ENCODE measurements at places on chromosomes 1 and 21. TPM values are rescaled to one million over a fixed set of nuclear protein-coding genes. Genes with fewer than 3 reads are reported as not detected.

GRCh38 chr1:153944005-153944826 lies 2.3 kb downstream of the DENND4B start:
- no peaks in the 10 kb centered on the region for H3K27me3 ChIP-seq
- no peaks in the 10 kb centered on the region for H3K4me1 ChIP-seq
- no peak for DNase-seq
- H3K4me3 ChIP-seq, result peak overlapping the region; percentile 92

GRCh38 chr1:88891951-88892340 lies 579 bp upstream of the GTF2B start:
- H3K4me3 ChIP-seq, result peak overlapping the region; percentile 90
- peaks cover 8% of the 10 kb centered on the region for H3K36me3 ChIP-seq
- H3K27me3 ChIP-seq, result no peaks in the 10 kb centered on the region
- no peak overlapping the region for H3K27ac ChIP-seq
- DNase-seq, result no peak
- no peaks in the 10 kb centered on the region for H3K4me1 ChIP-seq

CXADR gene
- 60.5 TPM for total RNA-seq

DNA sequence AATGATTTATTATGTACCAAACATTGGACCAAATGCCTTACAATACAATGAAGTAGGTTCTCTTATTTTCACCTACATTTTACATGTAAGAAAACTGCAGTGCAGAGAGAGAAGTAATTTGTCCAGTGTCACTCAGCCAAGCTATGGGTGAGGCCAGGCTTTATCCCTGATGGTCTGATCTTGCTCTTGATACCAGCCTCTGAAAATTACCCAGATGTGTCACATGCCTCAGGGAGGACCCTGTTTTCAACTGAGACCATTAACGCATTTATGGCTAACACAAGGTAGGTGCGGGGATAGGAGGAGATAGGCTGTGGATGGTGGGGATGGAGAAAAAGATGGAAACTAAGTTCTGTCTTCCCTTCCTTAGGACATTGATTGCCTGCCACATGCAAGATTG lies 56.9 kb downstream of the NGF start:
- H3K4me1 ChIP-seq, result peaks cover 4% of the 10 kb centered on the region
- no peaks in the 10 kb centered on the region for H3K36me3 ChIP-seq
- H3K27ac ChIP-seq, result no peak overlapping the region
- peaks cover 6% of the 10 kb centered on the region for H3K27me3 ChIP-seq
- no peak overlapping the region for H3K4me3 ChIP-seq
- no peak for DNase-seq

MAB21L3 gene
- total RNA-seq, result not detected

RHOU gene
- total RNA-seq, result 9.0 TPM

DNA sequence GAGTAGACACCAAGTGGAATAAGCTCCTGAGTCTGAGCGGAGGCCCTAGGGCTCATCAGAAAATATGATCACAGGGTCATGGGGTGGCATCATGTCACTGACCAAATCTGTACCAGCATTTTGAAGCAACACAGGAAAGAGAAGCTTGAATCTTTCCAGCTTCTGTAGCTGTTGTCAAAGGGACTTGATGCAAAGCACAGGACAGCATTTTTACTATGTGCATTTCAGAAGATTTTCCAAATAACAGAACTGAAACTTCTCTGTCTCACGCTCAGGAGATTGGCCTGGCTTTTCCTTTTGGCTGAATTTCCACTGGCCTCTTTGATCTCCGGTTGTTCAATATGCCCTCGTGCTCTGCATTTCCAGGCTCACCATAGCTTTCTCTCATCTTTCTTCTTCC lies 127.2 kb upstream of the ATP1B1 start:
- H3K27ac ChIP-seq, result no peak overlapping the region
- H3K4me3 ChIP-seq, result no peak overlapping the region
- no peak for DNase-seq
- H3K27me3 ChIP-seq, result no peaks in the 10 kb centered on the region
